H4 (cell line): ENCODE measurements at places on chromosomes 1 and 21. TPM values are rescaled to one million over a fixed set of nuclear protein-coding genes. Genes with fewer than 3 reads are reported as not detected.

DNA sequence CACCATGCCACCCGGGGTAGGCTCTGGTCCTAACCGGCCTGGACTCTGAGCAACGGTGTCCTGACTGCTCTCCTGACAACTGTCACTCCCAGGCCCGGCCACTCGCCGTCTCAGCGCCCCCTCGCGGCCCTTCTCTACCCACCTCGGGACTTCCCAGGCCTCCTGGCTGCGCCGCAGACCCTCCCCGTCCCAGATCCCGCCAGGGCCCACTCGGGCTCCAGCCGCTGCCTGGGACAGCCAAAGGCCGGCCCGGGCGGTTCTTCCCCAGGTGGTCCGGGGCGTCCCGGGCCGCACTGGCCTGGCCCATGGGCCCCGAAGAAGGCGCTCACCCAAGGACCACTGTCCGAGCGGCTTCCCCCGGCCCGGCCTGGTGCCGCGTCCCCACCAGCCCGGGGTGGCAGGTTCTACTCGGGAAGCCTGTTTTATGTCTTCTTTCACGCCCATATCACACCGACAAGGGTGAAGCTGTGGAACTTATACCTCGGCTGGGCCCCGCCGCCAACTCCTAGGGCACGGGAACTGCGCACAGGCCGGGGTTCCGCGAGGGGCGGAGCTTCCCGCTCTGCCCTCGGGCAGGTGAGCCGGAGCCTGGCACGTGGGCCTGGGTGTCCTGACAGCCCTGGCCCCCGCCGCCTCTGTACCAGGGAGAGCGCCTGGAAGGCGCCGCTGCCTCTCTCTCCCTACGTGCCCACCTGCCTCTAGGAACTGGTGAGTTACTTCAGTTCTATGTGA is 138.3 kb downstream of the TTLL7 start:
- no peak for DNase-seq

DNA sequence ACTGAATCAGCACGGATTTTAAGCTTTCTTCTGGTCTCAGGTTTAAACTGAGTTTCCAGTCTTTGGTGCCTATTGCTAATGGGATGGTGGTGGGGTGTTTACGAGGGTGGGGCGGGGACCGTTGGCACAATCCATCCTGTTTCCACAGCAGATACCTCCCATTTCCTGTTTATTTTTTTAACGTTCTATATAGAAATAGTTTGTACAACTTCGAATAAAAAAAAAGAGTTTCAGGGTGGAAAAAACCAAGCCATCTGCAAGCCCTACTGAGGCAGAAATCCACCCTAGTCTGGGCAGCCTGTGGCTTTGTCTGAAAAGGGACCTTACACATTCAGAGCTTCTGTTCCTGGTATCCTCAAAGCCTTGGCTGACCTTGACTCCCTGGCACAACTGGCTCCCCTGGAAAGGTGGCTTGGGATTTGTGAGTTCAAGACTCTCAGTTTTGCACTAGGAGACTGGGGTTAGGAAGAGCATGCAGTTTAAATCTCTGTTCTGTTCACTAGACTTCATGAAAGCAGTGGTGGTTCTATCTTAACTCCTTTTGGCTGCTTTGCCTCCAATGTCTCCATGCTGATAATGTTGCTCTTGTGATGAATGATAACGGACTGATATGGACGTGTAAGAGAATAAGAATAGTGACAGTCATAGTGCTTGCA is 46.7 kb downstream of the VANGL2 start:
- DNase-seq = no peak

Gene ZNF670
- total RNA-seq = 7.0 and 10.8 TPM in 2 replicates

Gene OR2W3
- not detected in 2 replicates for total RNA-seq
